Hepatocyte (in vitro differentiated cells): ENCODE measurements at places on chromosomes 5 and 9. TPM values are rescaled to one million over a fixed set of nuclear protein-coding genes. Genes with fewer than 3 reads are reported as not detected.
A peak's percentile ranks its signal among the peaks of the same experiment; 100 is the strongest.

The SNAPC4 gene
- 5.3 and 10.5 TPM in 2 replicates for total RNA-seq

The PTGDS gene
- total RNA-seq: 56.0 and 56.4 TPM in 2 replicates

The ZDHHC11B gene
- total RNA-seq: 0.16 and 0.83 TPM in 2 replicates

The NTRK2 gene
- total RNA-seq: 3.4 and 3.7 TPM in 2 replicates

The PCA3 gene
- total RNA-seq: 0.16 TPM in 1 of 2 replicates, not detected in the other

The HMMR gene
- total RNA-seq: 9.8 and 10.6 TPM in 2 replicates

The AQP7 gene
- total RNA-seq: 8.5 and 11.2 TPM in 2 replicates

The BRINP1 gene
- 1.2 and 1.3 TPM in 2 replicates for total RNA-seq

The CER1 gene
- 0.53 TPM in 1 of 2 replicates, not detected in the other for total RNA-seq

- DNase-seq: no peak
- H3K4me1 ChIP-seq: peaks cover 20% of the 10 kb centered on the region
- no peak within 1 kb of the TSS for H3K27ac ChIP-seq
- H3K4me3 ChIP-seq: peak within 1 kb of the TSS; percentile 20
Measured at GRCh38 chr5:524234-524972, at the start of gene SLC9A3. Gene SLC9A3, minus strand, starts transcription at chr5:524449.

- no peak overlapping the region for H3K4me3 ChIP-seq
- no peak for DNase-seq
- H3K36me3 ChIP-seq: no peaks in the 10 kb centered on the region
- no peaks in the 10 kb centered on the region for H3K4me1 ChIP-seq
Measured at GRCh38 chr5:44385291-44385900, 3.8 kb downstream of the FGF10 start.

- no peak overlapping the region for H3K27ac ChIP-seq
- no peaks in the 10 kb centered on the region for H3K27me3 ChIP-seq
- H3K36me3 ChIP-seq: no peaks in the 10 kb centered on the region
- no peak for DNase-seq
- H3K4me1 ChIP-seq: no peaks in the 10 kb centered on the region
Measured at GRCh38 chr5:83357621-83358231, 113.8 kb upstream of the VCAN start.

DNA sequence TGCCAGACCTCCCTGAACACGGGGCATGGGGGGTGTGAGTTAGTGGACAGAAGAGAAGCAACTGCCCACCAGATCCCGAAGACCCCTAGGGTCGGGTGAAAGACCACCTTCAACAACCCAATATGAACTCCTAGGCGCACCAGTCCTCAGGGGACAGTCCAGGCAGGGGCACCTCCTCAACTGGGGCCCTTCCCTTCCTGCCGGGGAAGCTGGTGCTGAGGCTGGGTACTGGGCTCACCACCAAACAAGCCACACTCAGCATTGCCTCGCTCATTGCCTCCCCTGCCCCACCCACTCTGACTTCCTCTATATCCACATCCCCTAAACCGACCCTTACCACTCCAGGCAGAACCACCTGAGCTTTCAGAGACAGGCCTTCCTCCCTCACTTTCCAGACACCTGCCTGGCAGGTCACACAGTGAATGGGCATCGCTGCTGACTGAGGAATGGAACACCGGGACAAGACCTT, 42.5 kb downstream of the SEMA4D start:
- no peak overlapping the region for H3K27ac ChIP-seq
- no peaks in the 10 kb centered on the region for H3K4me1 ChIP-seq
- H3K36me3 ChIP-seq: no peaks in the 10 kb centered on the region
- H3K4me3 ChIP-seq: no peak overlapping the region

GRCh38 chr5:109484597-109484996, 74.8 kb upstream of the PJA2 start:
- H3K27ac ChIP-seq: no peak overlapping the region
- no peak overlapping the region for H3K4me3 ChIP-seq
- no peaks in the 10 kb centered on the region for H3K36me3 ChIP-seq
- DNase-seq: no peak
- peaks cover 13% of the 10 kb centered on the region for H3K4me1 ChIP-seq

DNA sequence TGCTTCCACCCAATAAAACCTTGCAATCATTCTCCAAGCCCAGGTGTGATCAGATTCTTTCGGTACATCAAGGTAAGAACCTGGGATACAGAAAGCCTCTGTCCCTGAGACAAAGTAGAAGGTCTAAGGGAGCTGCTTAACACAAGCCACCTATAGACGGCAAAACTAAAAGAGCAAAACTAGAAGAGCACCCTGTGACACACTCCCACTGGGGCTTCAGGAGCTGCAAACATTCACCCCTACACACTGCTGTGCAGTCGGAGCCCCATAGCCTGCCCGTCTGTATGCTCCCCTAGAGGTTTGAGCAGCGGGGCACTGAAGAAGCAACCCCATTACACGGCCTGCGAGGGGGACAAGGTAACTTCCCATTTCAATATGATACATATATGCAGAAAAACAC, 179.6 kb upstream of the CDH9 start:
- no peaks in the 10 kb centered on the region for H3K27me3 ChIP-seq
- no peaks in the 10 kb centered on the region for H3K36me3 ChIP-seq
- H3K4me1 ChIP-seq: no peaks in the 10 kb centered on the region
- no peak overlapping the region for H3K4me3 ChIP-seq
- DNase-seq: no peak
- no peak overlapping the region for H3K27ac ChIP-seq

GRCh38 chr9:1098551-1098950, 48.4 kb downstream of the DMRT2 start:
- no peaks in the 10 kb centered on the region for H3K27me3 ChIP-seq
- no peak overlapping the region for H3K27ac ChIP-seq
- H3K4me1 ChIP-seq: no peaks in the 10 kb centered on the region
- DNase-seq: no peak

DNA sequence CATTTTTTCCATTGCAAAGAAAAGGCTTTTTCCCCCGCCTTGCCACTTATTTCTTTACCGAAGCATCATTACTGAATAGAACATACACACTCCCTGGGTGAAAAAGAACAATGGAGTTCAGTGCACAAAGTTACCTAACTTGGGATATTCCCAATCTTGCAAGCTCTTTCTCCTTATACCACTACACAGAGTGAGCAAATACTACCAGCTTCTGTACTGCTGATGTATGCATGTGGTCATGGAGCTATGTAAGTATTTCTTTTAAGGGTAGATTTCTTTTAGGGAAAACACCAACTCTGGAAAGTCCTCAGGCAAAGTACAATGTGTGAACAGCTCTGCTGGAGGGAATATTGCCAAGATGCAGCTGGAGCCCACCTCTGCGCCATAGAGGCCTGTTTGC, 81.1 kb downstream of the AOPEP start:
- no peak overlapping the region for H3K4me3 ChIP-seq
- H3K36me3 ChIP-seq: no peaks in the 10 kb centered on the region
- H3K4me1 ChIP-seq: peaks cover 32% of the 10 kb centered on the region
- no peak overlapping the region for H3K27ac ChIP-seq
- no peak for DNase-seq
- H3K27me3 ChIP-seq: no peaks in the 10 kb centered on the region

DNA sequence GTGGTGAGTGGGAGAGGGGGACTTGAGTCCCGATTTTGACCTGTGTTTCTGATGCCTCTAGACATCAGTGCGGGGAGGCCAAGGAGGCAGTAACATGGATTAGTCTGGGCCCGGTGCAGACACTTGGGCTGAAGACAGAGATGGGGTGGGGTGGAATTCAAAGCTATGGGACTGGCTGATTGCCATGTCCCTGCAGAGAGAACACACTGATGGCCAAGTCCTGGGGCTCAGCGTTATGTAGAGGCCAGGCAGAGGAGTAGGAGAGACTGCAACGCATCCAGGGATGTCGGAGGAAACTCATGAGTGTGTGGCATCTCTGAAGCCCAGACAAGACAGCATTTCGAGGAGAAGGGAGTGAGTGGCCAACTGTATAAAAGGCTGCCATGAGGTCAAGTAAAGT, 30.1 kb downstream of the PSD2 start:
- peaks cover 4% of the 10 kb centered on the region for H3K27me3 ChIP-seq
- no peak overlapping the region for H3K27ac ChIP-seq
- H3K36me3 ChIP-seq: no peaks in the 10 kb centered on the region
- H3K4me1 ChIP-seq: no peaks in the 10 kb centered on the region

DNA sequence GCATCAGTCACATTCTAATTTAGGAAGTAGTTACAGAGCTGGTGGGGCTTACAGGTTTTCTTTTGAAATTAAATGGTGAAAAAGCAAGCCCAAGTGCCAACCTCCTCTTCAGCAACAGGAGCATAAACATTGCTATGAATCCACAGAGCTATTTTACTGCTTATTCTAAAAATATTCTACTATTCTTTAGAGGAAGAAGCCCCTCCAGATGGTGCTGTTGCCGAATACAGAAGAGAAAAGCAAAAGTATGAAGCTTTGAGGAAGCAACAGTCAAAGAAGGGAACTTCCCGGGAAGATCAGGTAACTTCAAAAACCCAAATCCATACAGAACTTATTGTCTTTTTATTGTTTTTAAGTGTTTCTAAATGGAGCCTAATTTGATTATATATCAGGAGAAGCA, 202.8 kb downstream of the CWC27 start:
- DNase-seq: peak; percentile 6
- no peak overlapping the region for H3K27ac ChIP-seq
- no peaks in the 10 kb centered on the region for H3K4me1 ChIP-seq
- no peak overlapping the region for H3K4me3 ChIP-seq

DNA sequence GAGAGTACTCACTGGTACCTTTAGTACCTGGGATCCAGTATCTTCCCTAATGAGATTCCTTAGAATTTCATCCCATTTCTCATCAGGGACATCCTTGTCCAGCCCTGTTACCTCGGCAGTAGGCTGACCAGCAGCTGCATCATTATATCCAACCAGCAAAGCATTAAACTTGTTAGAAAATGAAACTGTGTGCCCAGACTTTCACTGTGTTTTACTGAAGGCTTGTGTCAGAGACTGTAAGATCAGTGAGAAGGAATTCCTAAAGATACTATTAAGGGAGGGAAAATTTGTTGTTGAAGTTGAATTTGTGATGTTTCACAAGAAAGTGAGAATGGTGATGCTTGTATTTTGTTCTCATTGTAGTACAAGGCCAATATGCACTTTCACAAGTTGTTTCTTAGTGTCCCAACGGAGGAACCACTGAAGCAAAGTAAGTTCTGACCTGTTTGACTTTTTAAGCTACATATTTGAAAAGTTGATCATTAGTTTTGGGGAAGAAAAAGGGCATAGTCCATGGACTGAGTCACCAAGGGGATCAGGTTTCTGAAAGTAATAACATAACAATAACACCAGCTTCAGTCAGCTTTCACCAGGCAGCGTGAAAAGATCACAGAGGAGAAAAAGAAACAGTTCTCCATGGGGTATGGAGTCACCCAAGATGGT, 48.8 kb downstream of the GRAMD2B start:
- H3K27ac ChIP-seq: peak overlapping the region; percentile 68
- peaks cover 21% of the 10 kb centered on the region for H3K4me1 ChIP-seq
- no peaks in the 10 kb centered on the region for H3K36me3 ChIP-seq
- no peak overlapping the region for H3K4me3 ChIP-seq
- no peaks in the 10 kb centered on the region for H3K27me3 ChIP-seq

- no peak overlapping the region for H3K4me3 ChIP-seq
- H3K27me3 ChIP-seq: no peaks in the 10 kb centered on the region
- H3K36me3 ChIP-seq: no peaks in the 10 kb centered on the region
- DNase-seq: no peak
- H3K27ac ChIP-seq: no peak overlapping the region
- H3K4me1 ChIP-seq: no peaks in the 10 kb centered on the region
Measured at GRCh38 chr5:165360366-165360765, 1854.9 kb downstream of the MAT2B start.

- no peaks in the 10 kb centered on the region for H3K27me3 ChIP-seq
- peaks cover 4% of the 10 kb centered on the region for H3K4me1 ChIP-seq
- H3K27ac ChIP-seq: peak overlapping the region; percentile 49
- H3K36me3 ChIP-seq: no peaks in the 10 kb centered on the region
- DNase-seq: no peak
Measured at GRCh38 chr5:68088302-68088701, 127.3 kb upstream of the PIK3R1 start.

GRCh38 chr9:24132244-24132643, 306.2 kb upstream of the ELAVL2 start:
- no peaks in the 10 kb centered on the region for H3K36me3 ChIP-seq
- DNase-seq: no peak
- no peak overlapping the region for H3K27ac ChIP-seq
- no peaks in the 10 kb centered on the region for H3K4me1 ChIP-seq
- H3K4me3 ChIP-seq: no peak overlapping the region
- H3K27me3 ChIP-seq: no peaks in the 10 kb centered on the region

GRCh38 chr9:136899196-136899595, 12.9 kb downstream of the TRAF2 start:
- H3K4me3 ChIP-seq: no peak overlapping the region
- H3K27ac ChIP-seq: no peak overlapping the region
- no peaks in the 10 kb centered on the region for H3K27me3 ChIP-seq
- no peak for DNase-seq
- H3K36me3 ChIP-seq: no peaks in the 10 kb centered on the region
- H3K4me1 ChIP-seq: peaks cover 7% of the 10 kb centered on the region

DNA sequence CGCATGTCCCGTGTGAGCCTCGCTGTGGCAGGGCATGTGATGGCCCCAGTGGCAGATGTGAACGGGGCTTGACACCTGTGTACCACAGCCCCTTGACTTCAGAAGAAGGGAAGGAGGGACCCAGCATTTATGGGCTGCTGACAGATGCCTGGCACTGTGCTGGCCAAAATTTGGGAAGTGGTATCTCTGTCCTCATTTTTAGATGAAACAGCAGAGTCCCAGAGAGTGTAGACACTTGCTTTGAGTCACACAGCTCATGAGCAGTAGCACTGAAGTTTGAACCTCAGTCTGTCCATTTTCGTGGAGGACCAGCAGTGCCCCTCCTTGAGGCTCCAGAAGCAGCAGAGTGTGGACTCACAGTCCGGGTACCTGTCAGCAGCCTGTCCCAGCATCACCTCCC, 16.5 kb downstream of the NEK6 start:
- no peak overlapping the region for H3K27ac ChIP-seq
- H3K36me3 ChIP-seq: no peaks in the 10 kb centered on the region
- H3K27me3 ChIP-seq: no peaks in the 10 kb centered on the region
- H3K4me1 ChIP-seq: peaks cover 4% of the 10 kb centered on the region
- H3K4me3 ChIP-seq: no peak overlapping the region

DNA sequence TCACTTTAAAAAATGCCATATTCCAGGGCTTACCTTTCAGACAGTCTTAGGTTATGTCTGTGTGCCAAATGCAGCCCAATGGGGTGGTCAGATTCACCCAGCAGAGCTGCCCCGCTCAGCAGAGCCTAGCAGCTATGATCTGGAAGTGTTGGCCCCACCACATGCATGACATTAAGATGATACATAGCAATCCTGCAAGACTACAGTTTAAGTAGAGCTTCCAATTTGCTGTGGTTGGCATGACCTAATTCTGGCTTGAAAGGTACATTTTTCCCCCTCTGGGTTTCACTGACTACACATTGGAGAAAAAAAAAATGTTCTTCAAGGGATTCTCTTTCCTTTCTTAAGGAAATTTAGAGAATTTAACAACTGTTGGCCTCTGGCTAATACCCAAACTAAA, 22.5 kb downstream of the MEF2C start:
- no peak overlapping the region for H3K27ac ChIP-seq
- H3K36me3 ChIP-seq: no peaks in the 10 kb centered on the region

- H3K27me3 ChIP-seq: no peaks in the 10 kb centered on the region
- peaks cover 4% of the 10 kb centered on the region for H3K4me1 ChIP-seq
- peak; percentile 45 for DNase-seq
- H3K36me3 ChIP-seq: no peaks in the 10 kb centered on the region
- H3K4me3 ChIP-seq: no peak overlapping the region
Measured at GRCh38 chr5:92309336-92309991, 926.3 kb upstream of the ARRDC3 start.
